ENCODE measurements at places on chromosomes 12 and 14. TPM values are rescaled to one million over a fixed set of nuclear protein-coding genes. Genes with fewer than 3 reads are reported as not detected.

- DNase-seq, result no peak
- H3K36me3 ChIP-seq, result no peaks in the 10 kb centered on the region
- no peaks in the 10 kb centered on the region for H3K4me1 ChIP-seq
- H3K4me3 ChIP-seq, result no peak overlapping the region
Measured at GRCh38 chr14:50936016-50936340, 8.3 kb downstream of the PYGL start.

GRCh38 chr14:56515739-56516138 is 63.9 kb upstream of the TMEM260 start:
- H3K27ac ChIP-seq, result no peak overlapping the region
- DNase-seq, result no peak
- H3K36me3 ChIP-seq, result no peaks in the 10 kb centered on the region

DNA sequence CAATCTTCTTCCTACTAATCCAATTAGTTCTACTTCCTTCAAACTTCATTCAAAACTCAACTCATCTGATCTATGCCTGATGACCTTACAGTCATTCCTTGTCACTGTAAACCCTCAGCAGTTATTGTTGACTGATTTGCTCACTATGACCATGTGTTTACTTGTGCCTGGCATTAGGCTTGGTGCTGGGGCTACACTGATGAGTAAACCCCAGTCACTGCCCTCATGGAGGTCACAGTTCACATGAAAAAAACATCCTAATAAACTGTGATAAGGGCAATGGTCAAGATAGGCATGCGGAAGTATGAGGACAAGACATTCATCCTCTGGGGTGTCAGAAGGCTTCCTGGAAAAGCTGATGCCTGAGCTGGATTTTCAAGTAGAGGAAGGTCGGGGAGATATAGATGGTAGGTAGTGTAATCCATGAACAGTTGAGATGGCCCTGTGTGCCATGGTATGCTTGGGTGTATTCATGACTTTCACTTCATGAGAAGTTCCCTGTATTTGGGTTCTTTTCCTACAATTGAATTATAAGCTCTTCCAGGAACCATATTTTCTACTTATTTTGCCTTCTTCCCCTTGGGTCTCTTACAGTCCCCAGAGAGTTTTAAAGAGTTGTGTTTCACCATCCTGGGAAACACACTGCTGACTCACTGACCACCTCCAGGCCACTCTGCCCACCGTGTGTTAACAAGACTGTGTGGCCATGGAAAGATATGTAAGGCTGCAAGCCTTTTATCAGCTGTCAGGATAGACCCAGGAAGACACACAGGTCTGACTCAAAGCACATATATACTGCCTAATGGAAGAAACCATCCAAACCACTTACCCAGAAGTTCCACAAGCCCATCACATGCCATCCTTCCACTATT is 38.7 kb upstream of the DUSP6 start:
- no peaks in the 10 kb centered on the region for H3K36me3 ChIP-seq
- H3K27me3 ChIP-seq, result no peaks in the 10 kb centered on the region
- DNase-seq, result no peak
- no peak overlapping the region for H3K27ac ChIP-seq
- H3K4me3 ChIP-seq, result no peak overlapping the region

DNA sequence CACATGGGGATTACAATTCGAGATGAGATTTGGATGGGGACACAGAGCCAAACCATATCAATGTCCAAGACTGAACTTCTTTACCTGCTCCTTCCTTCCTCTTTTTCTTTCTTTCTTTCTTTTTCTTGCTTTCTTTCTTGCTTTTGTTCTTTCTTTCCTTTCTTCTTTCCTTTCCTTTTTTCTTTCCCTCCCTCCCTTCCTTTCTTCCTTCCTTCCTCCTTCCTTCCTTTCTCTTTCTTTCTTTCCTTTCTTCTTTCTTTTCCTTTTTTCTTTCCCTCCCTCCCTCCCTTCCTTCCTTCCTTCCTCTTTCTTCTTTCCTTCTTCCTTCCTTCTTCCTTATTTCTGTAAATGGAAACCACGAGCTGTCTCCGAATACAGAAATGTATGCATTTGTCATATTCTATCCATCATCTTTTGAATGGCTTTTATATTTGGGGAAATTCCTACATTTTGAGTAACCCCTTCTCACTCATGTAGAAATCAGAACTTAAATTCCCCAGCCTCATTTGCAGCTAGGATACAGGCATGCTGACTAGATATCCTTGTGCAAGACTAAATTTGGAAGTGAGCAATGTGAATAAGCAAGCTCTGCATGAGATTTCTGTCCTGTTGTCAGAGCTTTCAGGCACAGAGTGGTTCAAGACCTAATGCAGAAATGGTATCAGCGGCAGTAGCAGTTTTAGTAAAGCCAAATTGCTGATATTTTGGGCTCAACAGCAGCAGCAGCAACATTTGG is 11.5 kb downstream of the GPR33 start:
- H3K4me3 ChIP-seq, result no peak overlapping the region
- DNase-seq, result no peak
- no peaks in the 10 kb centered on the region for H3K4me1 ChIP-seq

DNA sequence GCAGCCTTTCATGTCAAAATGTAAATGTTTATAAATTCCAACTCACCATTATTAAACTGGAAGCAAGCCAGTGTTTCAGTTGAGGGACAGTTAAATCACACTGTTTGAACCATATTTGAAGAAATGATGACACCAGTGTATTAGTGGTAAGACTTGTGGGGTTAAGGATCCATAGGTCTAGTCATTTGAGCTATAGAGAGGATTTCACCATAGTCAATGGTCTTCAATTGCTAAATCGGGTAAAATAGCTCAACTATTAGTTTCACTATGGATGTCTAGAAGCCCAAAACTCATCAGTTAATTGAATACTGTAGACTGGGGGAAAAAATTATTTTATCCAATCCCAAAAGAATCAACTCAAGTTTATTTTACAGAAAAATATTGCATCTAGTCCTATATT is 659.1 kb downstream of the NRXN3 start:
- H3K4me1 ChIP-seq, result no peaks in the 10 kb centered on the region
- H3K27me3 ChIP-seq, result no peaks in the 10 kb centered on the region
- H3K27ac ChIP-seq, result no peak overlapping the region
- DNase-seq, result no peak
- no peak overlapping the region for H3K4me3 ChIP-seq
- H3K36me3 ChIP-seq, result no peaks in the 10 kb centered on the region

- no peaks in the 10 kb centered on the region for H3K36me3 ChIP-seq
- no peaks in the 10 kb centered on the region for H3K27me3 ChIP-seq
- H3K4me3 ChIP-seq, result no peak overlapping the region
- no peak overlapping the region for H3K27ac ChIP-seq
- peaks cover 7% of the 10 kb centered on the region for H3K4me1 ChIP-seq
- no peak for DNase-seq
Measured at GRCh38 chr12:26732005-26732908, 100.7 kb downstream of the ITPR2 start.

- no peaks in the 10 kb centered on the region for H3K27me3 ChIP-seq
- no peak for DNase-seq
- no peak overlapping the region for H3K4me3 ChIP-seq
- H3K27ac ChIP-seq, result no peak overlapping the region
- no peaks in the 10 kb centered on the region for H3K4me1 ChIP-seq
Measured at GRCh38 chr14:72064501-72064900, 132.3 kb downstream of the RGS6 start.

GRCh38 chr12:45729233-45730083 is at the start of gene ARID2:
Gene ARID2 (plus strand): TSS chr12:45729706. CDS start chr12:45729837, 131 bp downstream.
- H3K27me3 ChIP-seq, result no peaks in the 10 kb centered on the region
- H3K27ac ChIP-seq, result peak within 1 kb of the TSS; percentile 99
- H3K4me1 ChIP-seq, result peaks cover 2% of the 10 kb centered on the region
- peak; percentile 69 for DNase-seq
- no peaks in the 10 kb centered on the region for H3K36me3 ChIP-seq

DNA sequence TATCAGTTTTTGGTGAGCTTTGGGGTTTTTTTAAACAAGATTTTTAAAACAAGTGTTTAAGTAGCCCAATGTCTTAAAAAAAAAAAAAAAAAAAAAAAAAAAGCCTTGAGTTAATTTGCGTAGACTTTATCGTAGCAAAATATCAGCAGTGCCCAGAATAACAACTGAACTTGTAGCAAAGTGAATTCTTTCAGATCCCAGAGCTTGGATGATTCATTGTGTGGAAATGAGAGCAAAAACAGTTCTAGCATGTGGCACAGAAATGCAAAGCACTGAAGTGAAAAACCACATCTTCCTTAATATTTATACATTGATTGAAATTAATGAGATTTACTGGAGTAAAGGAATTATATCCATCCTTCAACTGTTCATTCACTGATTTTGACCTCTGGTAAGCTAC is 258.1 kb downstream of the EGLN3 start:
- no peaks in the 10 kb centered on the region for H3K27me3 ChIP-seq
- H3K4me3 ChIP-seq, result no peak overlapping the region
- no peaks in the 10 kb centered on the region for H3K4me1 ChIP-seq

Gene KRT72
- not detected for total RNA-seq

Gene PTPN21
- 36.0 TPM for total RNA-seq

Gene HOXC11
- total RNA-seq, result not detected

Gene MIP
- not detected for total RNA-seq

Gene SLC25A21
- 1.6 TPM for total RNA-seq

Gene PLBD1
- 10.0 TPM for total RNA-seq

All from ovary (tissue), 10 donors.